ENCODE measurements at places on chromosomes 12 and 14. TPM values are rescaled to one million over a fixed set of nuclear protein-coding genes. Genes with fewer than 3 reads are reported as not detected.

GRIP1 gene
- 0.34 TPM for total RNA-seq

DNA sequence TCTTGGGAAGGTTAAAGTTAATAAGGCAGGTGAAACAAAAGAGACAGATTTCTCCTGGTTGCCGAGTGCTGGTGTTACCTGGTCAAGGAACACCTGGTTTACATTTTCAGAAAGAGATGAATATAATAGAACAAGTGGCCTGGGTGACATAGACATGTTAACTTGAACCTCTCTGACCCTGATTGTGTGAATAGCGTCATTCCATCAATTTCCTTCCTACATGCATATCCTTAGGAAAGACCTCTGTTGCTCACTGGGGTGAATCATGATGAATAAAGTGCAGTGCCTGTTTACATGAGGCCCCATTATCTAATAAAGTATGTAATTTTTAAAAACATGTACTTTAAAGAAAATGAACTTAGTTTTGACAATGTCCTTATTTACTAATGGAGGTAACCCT lies 1822.9 kb upstream of the FLRT2 start:
- no peak for DNase-seq

DNA sequence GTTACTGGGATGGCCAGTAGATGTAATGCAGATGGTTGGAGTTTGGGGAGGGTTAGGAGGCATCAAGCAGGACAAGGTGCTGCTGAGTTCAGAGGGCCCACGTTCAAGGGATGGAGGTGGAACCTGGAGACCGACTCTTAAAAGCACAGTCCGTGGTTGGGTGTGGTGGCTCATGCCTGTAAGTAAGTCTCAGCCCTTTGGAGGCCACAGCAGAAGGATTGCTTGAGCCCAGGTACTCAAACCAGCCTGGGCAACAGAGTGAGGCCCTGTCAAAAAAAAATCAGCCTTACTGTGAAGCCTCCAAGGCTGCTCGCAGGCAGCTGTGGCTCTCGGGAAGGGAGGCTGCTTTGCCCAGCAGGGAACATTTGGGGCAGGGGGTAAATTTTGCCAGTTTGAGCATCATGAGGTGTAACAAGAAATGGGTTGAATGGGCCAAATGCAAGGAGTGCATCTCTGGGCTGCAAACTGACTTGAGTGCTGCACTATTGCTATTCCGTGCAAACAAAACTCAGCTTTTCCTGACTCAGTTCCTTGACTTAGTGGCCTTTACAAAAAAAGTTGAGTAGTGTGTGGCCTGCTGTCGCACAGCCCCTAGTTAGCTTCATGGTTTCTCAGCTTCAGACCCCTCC lies 55.0 kb downstream of the ANAPC7 start:
- no peak for DNase-seq

GRCh38 chr14:101109981-101110728 lies 206.6 kb upstream of the RTL1 start:
- DNase-seq: no peak

GRCh38 chr14:20412411-20412810 lies 890 bp downstream of the TEP1 start:
- no peak for DNase-seq

DNA sequence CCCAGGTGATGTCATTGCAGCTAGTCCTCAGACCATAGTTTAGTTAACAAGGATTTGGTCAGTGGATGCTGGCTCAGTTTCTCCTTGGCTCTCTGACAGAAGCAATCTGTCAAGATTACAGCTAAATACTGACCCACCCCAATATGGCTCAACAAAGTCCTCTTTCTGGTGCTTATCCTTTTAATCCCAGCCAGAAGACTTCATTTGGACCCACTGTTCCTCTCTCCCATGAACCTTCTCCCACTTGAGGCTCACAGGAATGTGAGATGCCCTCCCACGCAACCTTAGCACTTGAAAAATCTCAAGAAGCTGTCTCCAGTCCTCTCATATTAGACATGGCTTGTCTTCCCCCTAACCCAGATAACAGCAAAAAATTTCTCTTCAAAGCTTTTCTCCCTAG lies 47.7 kb downstream of the C12orf50 start:
- no peak for DNase-seq

- DNase-seq: no peak
Measured at GRCh38 chr14:82251494-82251893, 717.8 kb upstream of the SEL1L start.

DNA sequence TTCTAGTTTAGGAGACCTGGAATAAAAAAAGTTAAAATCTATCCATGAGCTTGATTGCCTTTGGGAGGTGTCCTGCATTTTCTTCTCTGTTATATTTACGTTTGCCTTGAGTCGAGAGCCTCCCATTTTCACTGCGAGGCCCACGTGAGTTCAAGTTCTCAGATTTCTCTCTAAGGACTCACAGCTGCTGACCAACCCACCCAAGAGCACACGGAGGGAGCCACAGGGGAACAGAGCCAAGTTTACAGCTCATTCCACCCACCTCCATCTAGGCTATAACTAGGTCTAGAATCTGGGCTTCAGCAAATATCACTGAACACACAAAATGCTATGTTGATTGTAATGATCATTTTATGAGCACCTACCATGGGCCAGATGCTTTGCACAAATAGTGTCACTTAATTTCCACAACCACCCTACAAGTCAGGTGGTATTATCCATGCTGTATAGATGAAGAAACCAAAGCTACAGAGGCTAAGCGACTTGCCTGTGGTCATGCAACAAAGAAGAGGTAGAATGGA lies 16.7 kb downstream of the ALDH1L2 start:
- no peak for DNase-seq

Data from naive thymus-derived CD4-positive, alpha-beta T cell (primary cell).